ENCODE measurements at places on chromosomes 2 and 18.
A peak's percentile ranks its signal among the peaks of the same experiment; 100 is the strongest.

DNA sequence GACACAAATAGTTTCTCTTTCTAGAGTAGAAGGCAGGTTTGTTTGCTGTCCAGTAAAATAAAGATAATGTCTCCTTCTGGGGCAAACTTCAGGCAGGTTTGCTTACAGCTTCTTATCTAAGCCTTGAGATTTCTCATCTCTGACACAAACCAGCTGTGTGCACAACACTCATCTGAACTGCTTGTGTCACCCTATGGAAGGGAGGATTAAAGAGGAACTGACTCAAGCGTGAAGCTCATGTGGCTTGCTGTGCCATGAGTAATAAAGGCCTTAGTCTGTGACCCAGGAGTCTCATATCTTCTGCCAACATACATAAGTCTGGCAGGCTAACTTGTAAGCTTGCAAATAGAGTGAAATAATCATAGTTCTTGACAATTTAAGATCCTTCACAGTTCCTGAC is 24.2 kb upstream of the CPO start:
- no peak for DNase-seq

DNA sequence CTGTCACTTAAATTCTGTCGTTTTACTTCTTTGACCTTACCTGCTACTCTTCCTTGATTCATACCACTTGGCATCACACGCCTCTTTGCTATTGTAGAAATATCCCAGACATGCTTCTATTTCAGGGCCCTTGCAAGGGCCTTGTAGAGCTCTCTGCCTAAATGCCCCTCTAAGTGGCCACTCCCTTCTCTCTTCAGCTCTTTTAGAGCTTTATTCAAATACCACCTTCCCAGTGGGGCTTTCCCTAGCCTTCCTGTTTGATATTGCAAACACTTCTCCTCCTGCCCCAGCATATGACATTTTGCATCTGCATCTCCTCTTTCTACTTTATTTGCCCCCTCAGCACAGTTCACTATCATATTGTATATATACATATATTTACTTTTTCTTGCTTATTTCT is 54.0 kb downstream of the PELI1 start:
- no peak for DNase-seq

DNA sequence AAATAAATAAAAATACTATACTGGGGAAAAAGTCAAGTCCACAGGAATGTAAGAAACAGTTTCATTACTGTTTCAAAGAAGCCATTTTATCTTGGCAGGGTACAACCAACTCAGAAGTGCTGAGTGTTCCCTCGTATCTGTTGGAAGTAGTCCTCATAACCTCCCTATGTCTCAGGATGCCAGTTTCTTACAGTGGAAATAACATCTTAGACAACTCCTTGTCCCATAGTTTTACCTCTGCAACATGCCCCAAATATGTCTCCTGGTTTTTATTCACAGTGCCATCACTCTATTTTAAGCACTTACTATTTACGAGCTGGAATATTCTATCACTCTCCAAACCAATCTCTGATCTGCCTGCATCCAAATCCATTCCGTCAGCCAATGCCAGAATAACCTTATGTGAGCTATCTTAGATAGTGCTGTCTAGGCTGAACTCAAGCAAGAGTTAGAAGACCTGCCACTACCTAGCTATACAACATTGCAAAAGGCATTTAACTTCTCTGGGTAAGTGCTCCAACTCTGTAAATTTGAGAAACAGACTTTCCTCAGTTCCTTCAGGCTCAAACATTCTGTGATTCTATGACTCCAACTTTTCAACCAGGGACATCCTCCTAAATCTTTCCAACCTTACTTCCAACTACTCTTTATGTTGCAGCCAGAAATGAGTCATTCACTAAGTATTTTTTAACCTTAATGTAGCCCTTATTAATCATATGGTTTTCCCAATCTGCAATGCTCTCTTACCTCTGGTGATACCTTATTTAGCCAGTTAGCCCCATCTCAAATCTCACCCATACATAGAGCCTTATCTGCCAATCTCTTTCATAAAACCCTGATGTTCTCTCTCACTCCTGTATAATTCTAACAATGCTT is 66.7 kb downstream of the RTN4 start:
- DNase-seq = no peak

GRCh38 chr2:112053917-112054846 is 887 bp upstream of the TMEM87B start:
- peak; percentile 97 for DNase-seq

GRCh38 chr2:190420801-190421200 is 12.6 kb downstream of the MFSD6 start:
- no peak for DNase-seq

DNA sequence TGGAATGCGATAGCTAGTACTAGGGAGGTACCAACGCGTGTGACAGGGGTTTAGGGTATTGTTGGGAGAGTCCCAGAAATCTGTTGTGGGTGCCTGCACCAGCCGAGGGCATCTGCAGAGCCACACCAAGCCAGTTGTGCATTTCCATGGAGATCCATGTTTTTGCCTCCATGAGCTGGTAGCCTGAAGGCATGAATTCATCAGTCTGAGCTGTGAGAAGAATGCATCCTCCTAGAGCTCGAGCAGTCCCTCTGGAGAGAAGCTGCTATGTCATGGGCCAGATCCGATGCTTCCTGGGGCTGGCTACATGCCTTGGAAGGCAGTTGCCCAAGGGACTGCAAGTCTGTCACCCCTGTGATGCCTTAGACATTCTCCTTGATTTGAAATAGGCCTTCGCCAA is 57.9 kb downstream of the LIPG start:
- DNase-seq = no peak

GRCh38 chr2:45178359-45178758 is 169.1 kb upstream of the SIX2 start:
- no peak for DNase-seq

GRCh38 chr2:152696476-152696875 is 20.8 kb downstream of the PRPF40A start:
- DNase-seq = no peak

DNA sequence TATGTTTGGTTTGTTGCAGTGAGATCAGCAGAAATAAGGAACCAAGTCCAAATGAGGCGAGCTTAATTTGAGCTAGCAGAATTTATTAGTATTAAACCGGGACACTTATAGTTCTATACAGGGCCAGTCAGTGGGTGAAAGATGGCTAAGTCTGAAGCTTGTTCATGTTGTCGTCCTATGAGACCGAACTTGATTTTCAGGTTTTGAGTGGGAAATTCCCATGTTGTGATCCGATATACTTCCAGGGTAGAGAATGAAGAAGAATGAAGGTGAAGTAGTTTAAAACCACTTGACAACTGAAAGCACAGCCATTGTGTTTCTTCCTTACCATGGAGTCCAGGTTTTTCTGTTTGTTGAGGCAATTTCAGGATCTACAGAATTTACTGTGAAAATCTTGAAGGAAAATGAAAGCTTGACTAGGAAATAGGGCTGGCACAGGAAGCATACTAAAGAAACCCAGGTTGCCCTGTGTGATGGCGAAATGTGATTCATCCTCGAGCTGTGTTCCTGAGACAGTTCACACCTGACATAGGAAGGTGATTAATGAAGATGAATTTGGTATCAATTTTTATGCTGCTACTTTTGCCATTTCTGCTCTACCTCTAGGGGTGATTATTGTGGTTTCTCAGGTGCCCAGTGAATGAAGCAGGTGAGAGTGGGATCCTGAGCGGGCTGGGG is 37.6 kb upstream of the MGAT5 start:
- DNase-seq = no peak

- peak; percentile 75 for DNase-seq
These were observed 1.3 kb downstream of the BCL2 start for GRCh38 chr18:63317982-63318888.

DNA sequence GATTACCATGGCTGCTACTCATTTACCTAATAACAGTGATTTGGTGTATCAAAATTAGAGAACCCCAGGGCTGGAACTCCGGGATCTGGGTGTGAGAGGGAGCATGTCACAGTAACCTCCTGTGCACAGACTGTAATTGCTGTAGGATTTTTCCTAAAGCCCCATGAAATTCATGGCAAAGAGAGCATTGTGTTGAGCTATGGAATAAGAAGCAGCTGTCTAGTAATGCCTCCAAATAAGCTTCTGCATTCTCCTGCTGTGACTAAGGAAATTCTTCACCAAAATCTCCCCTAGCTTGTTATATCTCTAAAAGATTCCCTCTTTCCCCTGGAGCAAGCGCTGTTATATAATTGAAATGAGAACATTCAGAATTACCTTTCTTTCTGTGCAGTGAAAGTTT is 158.1 kb upstream of the SPATS2L start:
- DNase-seq = no peak

GRCh38 chr2:53670331-53670730 is 97.3 kb upstream of the CHAC2 start:
- DNase-seq = no peak

DNA sequence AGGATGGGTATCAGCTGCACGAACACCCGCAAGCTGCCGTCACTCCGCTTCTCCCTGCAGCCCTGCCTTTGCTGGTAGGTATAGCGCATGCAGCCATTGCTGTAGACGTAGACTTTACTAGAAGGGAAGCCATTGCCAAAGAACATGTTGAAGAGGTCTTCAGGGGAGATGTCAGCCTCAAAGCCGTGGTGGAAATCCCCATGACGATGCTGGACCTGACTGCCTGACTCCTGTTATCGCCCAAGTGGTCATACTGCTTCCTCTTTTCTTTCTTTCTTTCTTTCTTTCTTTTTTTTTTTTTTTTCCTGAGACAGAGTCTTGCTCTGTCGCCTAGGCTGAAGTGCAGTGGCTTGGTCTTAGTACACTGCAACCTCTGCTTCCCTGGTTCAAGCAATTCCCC is 68.7 kb upstream of the SPRED2 start:
- no peak for DNase-seq

GRCh38 chr2:118525346-118525745 is 322.1 kb downstream of the EN1 start:
- DNase-seq = no peak

DNA sequence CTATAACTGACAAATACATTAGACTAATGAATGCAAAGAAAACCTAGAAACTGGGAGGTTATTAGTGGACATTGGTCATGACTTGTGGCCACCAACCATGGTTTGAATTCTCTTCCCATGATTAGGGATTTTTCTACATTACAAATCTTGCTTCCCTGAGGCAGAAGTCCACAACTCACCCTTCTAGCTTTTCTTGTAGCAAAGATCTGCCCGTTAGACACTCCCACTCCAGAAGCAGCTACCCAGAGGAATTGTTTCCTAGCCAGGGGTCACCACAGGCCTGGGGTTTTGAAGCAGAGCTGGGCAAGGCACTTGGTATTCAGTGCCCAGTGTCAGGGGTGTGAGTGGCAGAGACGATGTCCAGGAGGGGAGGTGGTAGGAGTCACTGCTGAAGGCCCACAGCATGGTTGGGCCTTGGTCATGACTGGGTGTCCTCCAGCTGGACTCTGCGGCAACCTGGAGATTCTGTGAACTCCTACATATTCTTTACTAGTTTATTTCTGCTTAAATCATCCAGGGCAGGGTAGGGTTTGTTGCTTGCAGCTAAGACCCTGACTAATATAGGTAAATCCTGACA is 54.9 kb downstream of the ACTR2 start:
- no peak for DNase-seq

DNA sequence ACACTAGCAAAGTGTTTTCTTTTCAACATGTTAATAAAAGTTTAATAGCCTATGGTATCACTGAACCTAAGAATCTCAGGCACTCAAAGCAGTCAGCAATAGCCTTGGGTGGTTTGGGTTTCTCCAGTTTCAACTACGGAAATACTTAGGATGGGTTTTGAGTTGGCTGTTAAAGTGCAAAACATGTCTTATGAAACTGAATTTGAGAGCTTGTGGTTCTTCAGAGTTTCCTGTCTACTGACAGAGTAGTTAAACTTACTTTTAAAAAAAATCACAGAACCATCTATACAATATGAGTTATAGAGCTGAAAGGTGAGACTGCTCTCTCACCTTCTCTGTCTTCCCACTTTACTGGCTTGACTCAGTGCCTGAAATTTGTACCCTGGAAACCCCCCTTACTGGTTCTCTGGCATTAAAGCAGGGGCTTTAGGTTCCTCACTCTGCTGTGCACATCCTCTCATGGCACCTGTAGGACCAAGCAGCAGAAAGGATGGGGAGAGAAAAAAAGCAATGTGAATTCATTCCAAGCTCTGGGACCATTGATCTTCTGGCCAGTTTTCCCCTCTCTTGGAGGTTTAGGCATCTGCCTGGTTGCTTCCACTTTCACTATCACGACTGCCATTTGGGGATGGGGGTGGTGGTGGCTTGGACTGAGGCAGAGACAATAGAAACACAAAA is 18.1 kb downstream of the CCDC141 start:
- DNase-seq = no peak

GRCh38 chr2:203687165-203687564 is 19.3 kb upstream of the CD28 start:
- no peak for DNase-seq

DNA sequence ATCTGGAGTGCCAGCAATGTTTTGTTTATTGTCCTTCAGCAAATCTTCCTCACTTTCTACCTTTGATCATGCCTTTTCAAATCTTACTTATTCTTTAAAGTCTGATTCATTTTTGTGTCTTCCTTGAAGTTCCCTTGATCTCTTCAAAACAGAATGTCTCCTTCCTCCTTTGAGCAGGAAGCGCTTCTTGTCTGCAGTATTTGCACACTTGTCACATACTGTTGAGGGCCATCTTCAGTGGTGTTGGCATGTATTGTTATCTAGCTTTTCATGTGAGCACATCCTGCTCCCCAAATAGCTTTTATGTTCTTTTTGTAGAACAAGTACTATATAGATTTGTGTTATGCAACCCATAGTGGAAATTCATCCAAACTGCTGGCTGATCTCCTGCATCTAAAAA is 5.9 kb upstream of the CERS6 start:
- no peak for DNase-seq

GRCh38 chr2:650343-651310 is 26.6 kb downstream of the TMEM18 start:
- DNase-seq = no peak

DNA sequence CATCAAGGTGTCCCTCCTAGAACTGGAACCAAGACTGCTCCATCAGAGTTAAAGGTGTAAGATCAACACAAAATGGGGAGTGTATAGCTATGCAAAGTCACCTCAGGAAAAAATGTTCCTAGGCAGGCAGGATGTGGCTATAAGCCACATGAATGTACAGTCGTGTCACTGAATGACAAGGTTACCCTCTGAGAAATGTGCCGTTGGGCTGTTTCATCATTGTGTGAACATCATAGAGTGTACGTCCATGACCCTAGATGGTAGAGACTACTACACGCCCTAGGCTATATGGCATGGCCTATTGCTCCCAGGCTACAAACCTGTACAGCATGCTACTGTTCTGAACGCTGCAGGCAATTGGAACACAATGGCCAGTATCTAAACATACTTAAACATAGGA is 24.5 kb downstream of the TYMS start:
- DNase-seq = no peak

- no peak for DNase-seq
These were observed 478.5 kb upstream of the TNP1 start for GRCh38 chr2:217338306-217338916.

DNA sequence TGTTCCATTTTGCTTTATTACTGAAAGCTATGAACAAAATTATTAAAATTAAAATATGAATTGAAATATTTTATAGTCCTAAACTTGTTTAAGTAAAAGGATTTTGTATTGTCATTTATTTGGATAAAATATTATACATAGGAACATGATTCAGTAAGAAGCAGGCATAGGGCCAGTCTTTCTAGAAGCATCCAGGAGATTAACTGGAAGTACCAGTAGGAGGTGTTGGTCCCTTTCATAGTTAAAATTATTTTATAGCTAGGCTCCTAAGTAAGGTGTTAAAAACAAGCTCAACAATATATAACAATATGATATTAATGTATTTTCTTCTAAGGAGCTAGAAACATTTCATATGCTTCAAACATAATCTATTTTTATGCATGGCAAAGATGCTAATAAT is 43.7 kb downstream of the FIGN start:
- DNase-seq = no peak

GRCh38 chr2:219462349-219462748 is 27.7 kb downstream of the SPEG start:
- DNase-seq = no peak
